ENCODE measurements at places on chromosomes 16 and 17.

DNA sequence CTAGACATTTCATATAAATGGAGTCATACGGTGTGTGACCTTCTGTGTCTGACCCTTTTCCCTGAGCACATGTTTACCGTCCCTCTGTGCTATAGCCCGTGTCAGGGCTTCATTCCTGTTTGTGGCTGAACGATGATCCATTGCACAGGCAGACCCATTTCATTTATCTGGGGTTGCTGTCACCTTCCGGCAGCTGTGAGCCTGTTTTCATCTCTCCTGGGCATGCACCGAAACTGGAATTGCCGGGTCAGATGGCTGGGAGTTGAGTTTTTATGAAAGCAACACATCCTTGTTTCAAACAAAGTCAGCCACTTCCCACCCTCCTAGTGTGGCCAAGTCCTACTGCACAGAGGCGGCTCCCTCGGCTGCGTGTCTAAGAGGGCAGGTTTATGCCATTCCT, 25.5 kb downstream of the BAIAP2 start:
- no peak for DNase-seq

- peak; percentile 25 for DNase-seq
These were observed 4.6 kb downstream of the RASD1 start for GRCh38 chr17:17491546-17491988.

GRCh38 chr17:46930051-46930450, 7.1 kb downstream of the GOSR2 start:
- no peak for DNase-seq

- no peak for DNase-seq
These were observed 25.2 kb upstream of the GSE1 start for GRCh38 chr16:85587762-85588556.

DNA sequence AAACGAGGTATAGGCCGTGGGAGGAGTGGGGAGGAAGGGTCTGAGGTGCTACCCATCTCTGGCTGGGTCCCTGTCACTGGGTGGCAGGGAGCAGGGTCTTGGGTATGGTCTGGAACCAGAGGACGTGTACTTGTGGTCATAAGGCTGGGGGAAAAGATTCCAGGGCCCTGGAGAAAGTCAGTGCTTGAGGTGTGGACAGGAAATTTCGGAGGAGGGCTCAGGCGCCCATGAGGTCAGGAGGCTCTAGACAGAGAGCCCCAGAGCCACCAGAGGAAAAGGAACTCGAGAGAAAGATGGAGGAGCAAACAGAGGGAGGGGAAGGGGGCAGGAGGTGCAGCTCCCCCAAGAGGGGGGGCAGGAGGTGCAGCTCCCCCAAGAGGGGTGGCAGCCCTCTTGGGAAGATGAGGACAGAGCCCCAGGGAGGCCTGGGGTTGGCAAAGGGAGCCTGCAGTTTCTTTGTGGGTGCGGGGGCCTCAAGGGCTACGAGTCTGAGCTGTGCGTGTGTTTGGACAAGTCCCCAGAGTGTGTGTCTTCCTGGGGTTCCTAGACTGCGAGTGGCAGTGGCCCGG, 683 bp upstream of the SLC7A6 start:
- no peak for DNase-seq

- DNase-seq, result no peak
These were observed 14.8 kb upstream of the NUP93 start for GRCh38 chr16:56715126-56715525.
